Sigmoid colon (tissue), 7 donors: ENCODE measurements at places on chromosomes 2 and 18.
A peak's percentile ranks its signal among the peaks of the same experiment; 100 is the strongest.

DNA sequence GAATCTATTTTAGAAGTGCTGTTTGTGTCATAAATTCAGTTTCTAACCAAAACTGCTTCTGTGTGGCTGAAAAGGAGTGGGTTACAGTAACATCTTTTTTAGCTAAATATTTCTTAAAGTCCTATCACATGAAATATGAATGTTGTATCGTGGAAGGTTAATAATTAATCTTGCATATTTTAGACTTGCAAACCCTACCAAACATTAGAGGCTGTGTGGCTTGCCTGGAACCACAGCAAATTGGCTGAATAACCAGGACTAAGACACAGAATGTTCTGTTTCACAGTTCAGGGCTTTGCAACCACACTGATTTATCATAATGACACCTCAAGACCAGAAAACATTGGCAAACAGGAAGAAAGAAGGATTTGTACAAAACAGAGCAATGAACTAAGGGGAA, 208.9 kb upstream of the CNTNAP5 start:
- H3K27me3 ChIP-seq, result no peaks in the 10 kb centered on the region
- no peaks in the 10 kb centered on the region for H3K4me1 ChIP-seq
- no peak overlapping the region for H3K4me3 ChIP-seq
- H3K36me3 ChIP-seq, result no peaks in the 10 kb centered on the region
- DNase-seq, result no peak

- no peak overlapping the region for H3K4me3 ChIP-seq
- DNase-seq, result no peak
- H3K27ac ChIP-seq, result no peak overlapping the region
- H3K4me1 ChIP-seq, result no peaks in the 10 kb centered on the region
Observed at GRCh38 chr2:157929871-157930667, 53.9 kb upstream of the ACVR1 start.

GRCh38 chr2:80061881-80062280, 242.7 kb downstream of the LRRTM1 start:
- H3K27ac ChIP-seq, result no peak overlapping the region
- H3K4me3 ChIP-seq, result no peak overlapping the region
- H3K4me1 ChIP-seq, result no peaks in the 10 kb centered on the region
- no peaks in the 10 kb centered on the region for H3K36me3 ChIP-seq
- H3K27me3 ChIP-seq, result no peaks in the 10 kb centered on the region

GRCh38 chr2:11742702-11743357, 3.6 kb upstream of the LPIN1 start:
- H3K4me1 ChIP-seq, result peaks cover 37% of the 10 kb centered on the region
- no peak for DNase-seq
- no peaks in the 10 kb centered on the region for H3K36me3 ChIP-seq

- peaks cover 8% of the 10 kb centered on the region for H3K36me3 ChIP-seq
- no peaks in the 10 kb centered on the region for H3K4me1 ChIP-seq
Observed at GRCh38 chr2:174794851-174795374, 30.6 kb upstream of the CHRNA1 start.

DNA sequence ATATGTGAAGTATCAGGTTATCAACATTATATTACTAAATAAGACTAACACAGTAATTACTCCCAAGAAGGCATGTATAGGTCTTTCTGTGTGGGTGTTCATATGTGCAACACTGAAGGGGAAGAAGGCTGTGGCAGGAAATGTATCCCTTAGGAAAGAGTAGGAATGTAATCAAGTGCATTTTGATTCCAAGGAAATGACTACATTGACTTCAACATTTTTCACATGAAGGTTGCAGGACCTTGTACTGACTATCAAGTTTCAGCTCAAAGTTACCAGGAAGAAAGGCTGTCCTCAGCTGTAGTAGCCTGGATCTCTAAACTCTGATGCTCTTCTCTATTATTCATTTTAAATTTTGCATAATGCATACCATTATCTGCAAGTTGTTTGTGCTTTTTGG, 680.8 kb downstream of the NYAP2 start:
- no peaks in the 10 kb centered on the region for H3K27me3 ChIP-seq
- H3K27ac ChIP-seq, result no peak overlapping the region
- no peak for DNase-seq
- no peak overlapping the region for H3K4me3 ChIP-seq
- no peaks in the 10 kb centered on the region for H3K36me3 ChIP-seq

- no peak overlapping the region for H3K4me3 ChIP-seq
- no peaks in the 10 kb centered on the region for H3K27me3 ChIP-seq
- peaks cover 4% of the 10 kb centered on the region for H3K36me3 ChIP-seq
- no peak for DNase-seq
Observed at GRCh38 chr18:62979176-62979575, 263.8 kb downstream of the PHLPP1 start.

- no peaks in the 10 kb centered on the region for H3K27me3 ChIP-seq
- peaks cover 6% of the 10 kb centered on the region for H3K4me1 ChIP-seq
- no peaks in the 10 kb centered on the region for H3K36me3 ChIP-seq
Observed at GRCh38 chr2:15923597-15923996, 16.8 kb upstream of the MYCN start.

GRCh38 chr18:47748093-47748796, 182.2 kb downstream of the SMAD2 start:
- H3K4me3 ChIP-seq, result no peak overlapping the region
- H3K4me1 ChIP-seq, result peaks cover 7% of the 10 kb centered on the region
- no peak for DNase-seq
- no peaks in the 10 kb centered on the region for H3K36me3 ChIP-seq

DNA sequence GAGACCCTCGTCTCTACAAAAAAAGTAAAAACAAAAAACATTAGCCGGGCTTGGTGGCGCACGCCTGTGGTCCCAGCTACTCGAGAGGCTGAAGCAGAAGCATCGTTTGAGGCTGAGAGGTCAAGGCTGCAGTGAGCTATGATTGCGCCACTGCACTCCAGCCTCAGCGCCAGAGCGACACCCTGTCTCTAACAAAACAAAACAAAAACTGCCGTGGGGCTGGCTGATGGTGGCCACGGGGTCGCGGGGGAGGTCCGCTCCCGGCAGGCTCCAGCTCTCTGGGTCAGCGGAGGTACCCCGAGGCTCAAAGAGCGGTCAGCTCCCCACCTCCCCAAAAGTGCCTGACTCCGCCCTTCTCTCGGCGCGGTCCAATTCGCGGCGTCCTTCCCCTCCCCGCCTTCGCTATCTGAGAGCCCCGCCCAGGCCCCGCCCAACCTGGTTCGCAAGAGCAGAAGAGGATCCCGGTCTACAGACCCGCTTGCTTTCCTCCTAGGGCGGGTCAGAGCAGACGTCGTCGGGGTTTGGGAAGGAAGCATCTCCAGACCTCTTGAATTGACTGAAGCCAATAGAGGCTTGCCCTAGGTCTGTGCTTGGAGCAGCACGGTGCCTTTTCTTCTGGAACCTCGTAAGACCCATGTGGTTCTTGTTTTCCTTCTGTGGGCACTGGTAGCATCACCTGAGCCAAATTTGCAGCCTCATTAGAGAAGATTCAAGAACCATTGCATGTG, 7.8 kb downstream of the RAX start:
- H3K4me1 ChIP-seq, result peaks cover 24% of the 10 kb centered on the region
- no peaks in the 10 kb centered on the region for H3K36me3 ChIP-seq
- H3K27me3 ChIP-seq, result peaks cover 44% of the 10 kb centered on the region
- no peak overlapping the region for H3K27ac ChIP-seq

DNA sequence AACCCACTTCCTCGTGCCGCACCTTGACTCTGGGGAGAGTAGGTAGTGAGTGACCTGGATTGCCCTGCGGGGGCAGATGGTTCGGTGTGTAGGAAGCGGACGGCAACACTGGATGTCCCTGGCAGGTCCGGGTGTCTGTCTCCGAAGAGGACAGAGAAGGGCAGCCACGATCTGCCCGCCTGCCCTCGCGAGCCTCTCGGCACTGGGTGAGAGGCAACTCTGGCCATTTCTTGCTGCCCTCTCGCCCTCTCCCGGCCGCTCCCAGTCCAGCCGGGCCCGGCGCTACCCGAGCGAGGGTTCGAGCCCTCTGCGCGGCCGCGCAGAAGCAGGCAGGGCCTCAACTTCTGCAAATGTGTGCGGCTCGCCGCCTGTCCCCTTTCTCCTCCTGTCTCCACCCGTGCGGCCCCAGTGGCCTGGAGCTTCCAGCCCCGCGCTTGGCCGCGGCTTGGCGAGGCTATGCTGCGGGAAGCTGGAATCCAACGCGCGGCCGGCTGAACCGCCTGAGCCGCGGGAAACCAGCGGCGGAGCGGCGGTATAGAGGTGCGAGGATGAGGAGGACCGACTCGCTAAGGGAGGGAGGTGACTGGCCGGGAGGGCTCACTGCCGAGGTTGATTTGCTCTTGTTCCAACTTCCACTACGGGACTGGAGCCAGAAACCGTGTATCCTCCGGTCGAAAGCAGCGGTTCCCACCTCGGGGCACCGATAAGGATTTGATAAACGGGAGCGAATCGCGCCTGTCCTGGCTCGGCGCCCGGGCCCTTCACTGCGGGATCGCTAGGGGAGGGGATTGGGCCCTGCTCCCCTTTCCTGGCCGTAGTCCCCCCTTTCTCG, 1.5 kb downstream of the EPAS1 start:
- peak overlapping the region; percentile 90 for H3K27ac ChIP-seq
- peak; percentile 77 for DNase-seq

- no peaks in the 10 kb centered on the region for H3K27me3 ChIP-seq
- H3K4me3 ChIP-seq, result no peak overlapping the region
- H3K27ac ChIP-seq, result no peak overlapping the region
- peaks cover 8% of the 10 kb centered on the region for H3K4me1 ChIP-seq
- DNase-seq, result no peak
Observed at GRCh38 chr2:21047141-21048009, 3.5 kb upstream of the APOB start.

GRCh38 chr18:31102025-31102684, at the start of gene DSC2:
Gene DSC2 (minus strand): TSS chr18:31102421. CDS start chr18:31101971, 450 bp downstream.
- peaks cover 2% of the 10 kb centered on the region for H3K27me3 ChIP-seq
- peak within 1 kb of the TSS; percentile 60 for H3K4me3 ChIP-seq
- no peak for DNase-seq
- peak within 1 kb of the TSS; percentile 69 for H3K27ac ChIP-seq
- H3K36me3 ChIP-seq, result no peaks in the 10 kb centered on the region

DNA sequence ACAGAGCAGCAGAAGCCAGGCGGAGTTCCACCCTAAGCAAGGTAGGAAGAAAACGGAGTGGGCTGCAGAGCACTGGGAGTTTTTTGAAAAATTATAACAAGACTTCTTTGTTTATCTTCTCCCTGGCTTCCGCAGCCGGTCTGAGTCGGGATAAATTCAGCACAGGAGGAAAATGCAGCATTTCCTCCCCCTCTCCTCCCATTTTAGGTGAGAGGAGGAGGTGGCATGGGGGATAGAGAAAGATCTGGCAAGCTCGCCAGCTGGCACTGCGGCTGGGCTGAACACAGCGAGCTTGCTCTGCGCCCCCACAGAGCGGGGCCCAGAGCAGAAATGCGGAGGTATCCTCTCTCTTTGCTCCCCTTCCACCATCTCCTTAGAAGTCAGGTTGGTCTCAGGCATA, 17.7 kb upstream of the CHRNA1 start:
- DNase-seq, result no peak
- no peak overlapping the region for H3K27ac ChIP-seq

GRCh38 chr18:58947136-58947732, 82.6 kb downstream of the ZNF532 start:
- DNase-seq, result no peak
- H3K27ac ChIP-seq, result no peak overlapping the region
- peaks cover 7% of the 10 kb centered on the region for H3K4me1 ChIP-seq

DNA sequence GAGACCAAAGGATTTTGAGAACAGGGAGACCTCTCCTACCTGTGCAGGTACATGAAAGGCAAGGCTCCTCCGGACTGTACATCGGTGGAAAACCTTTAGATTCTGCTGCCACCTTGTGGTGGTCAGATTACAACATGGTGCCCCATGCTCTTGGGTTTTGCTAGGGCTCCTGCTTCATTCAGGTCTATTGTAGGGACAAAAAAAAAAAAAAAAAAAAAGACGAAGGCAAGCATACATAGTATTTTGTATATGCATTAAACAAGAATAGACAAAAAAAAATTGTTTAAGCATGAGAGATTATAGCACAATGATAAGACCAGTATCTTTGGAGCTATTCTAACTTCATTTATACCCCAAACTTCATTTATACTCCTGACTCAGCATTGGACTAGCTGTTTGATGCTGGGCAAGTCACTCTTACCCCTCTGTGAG, 27.4 kb upstream of the SPR start:
- H3K4me1 ChIP-seq, result peaks cover 9% of the 10 kb centered on the region
- no peak overlapping the region for H3K4me3 ChIP-seq
- no peaks in the 10 kb centered on the region for H3K36me3 ChIP-seq
- DNase-seq, result no peak
- no peak overlapping the region for H3K27ac ChIP-seq
- H3K27me3 ChIP-seq, result peaks cover 6% of the 10 kb centered on the region

DNA sequence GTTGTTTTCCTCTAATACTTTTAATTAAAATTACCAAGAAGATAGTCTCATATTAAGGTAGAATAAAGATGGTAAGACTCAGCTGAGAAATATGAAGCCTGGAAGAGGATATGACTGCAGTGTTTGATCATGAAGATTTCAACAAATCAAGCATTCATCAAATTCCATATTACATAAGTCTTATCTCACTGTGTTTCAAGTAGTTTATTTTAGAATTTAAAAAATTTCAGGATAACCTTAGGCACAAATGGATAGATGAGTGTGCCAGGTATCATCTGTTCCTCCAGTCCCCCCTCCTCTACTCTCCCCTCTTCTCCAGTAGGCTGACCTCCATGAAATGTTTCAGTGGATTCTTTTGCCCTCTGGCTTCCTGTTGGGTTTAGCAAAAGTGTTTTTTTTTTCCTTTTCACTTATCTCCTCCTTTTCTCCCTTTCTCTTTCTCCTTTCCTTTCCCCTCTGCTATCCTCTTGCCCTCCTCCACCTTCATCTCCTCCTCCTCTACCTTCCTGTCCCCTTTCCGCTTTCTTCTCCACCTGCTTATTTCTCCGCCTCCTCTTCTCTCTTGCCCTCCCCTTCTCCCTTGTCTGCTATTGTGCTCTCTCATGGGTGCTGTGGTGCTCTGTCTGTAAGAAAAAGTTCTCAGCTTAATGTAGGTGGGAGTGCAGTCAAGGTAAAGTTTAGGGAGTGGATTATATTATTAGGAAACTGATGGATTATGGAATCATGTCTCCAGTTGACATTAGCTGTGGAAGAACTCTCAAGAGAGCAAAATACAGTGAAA, 72.8 kb downstream of the ABI2 start:
- H3K36me3 ChIP-seq, result peaks cover 34% of the 10 kb centered on the region
- no peak for DNase-seq
- H3K4me3 ChIP-seq, result no peak overlapping the region
- H3K4me1 ChIP-seq, result no peaks in the 10 kb centered on the region
- no peaks in the 10 kb centered on the region for H3K27me3 ChIP-seq

- H3K36me3 ChIP-seq, result peaks cover 8% of the 10 kb centered on the region
- no peak for DNase-seq
Observed at GRCh38 chr2:19337742-19338141, 20.7 kb downstream of the OSR1 start.

GRCh38 chr2:141068053-141068682, 1062.6 kb downstream of the LRP1B start:
- H3K27ac ChIP-seq, result no peak overlapping the region
- no peaks in the 10 kb centered on the region for H3K4me1 ChIP-seq
- H3K4me3 ChIP-seq, result no peak overlapping the region
- no peaks in the 10 kb centered on the region for H3K27me3 ChIP-seq

DNA sequence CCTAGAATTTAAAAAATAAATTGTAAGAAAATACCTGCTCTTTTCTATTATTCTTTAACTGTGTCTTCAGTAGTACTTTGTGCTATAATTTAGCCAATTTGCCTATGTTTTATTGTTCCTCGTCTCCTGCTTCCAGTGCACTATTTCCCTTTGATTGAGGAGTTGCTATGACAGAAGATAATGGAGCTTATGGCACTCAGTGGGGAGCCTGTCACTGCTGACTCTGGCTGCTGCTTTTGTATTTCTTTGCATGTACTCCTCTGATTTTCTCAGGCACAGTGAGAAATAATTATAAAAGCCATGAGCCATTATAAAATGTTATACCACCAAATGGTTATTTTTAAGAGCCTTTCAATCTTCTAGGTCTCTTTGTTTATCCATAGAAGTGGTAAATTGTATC, 1310.8 kb upstream of the SLC39A10 start:
- H3K27ac ChIP-seq, result no peak overlapping the region
- no peak overlapping the region for H3K4me3 ChIP-seq
- H3K36me3 ChIP-seq, result no peaks in the 10 kb centered on the region
- H3K4me1 ChIP-seq, result no peaks in the 10 kb centered on the region
- no peaks in the 10 kb centered on the region for H3K27me3 ChIP-seq
